GM12865 (cell line): ENCODE measurements at places on chromosomes 16 and 17.

GRCh38 chr17:62713086-62713881 is 85.8 kb downstream of the MRC2 start:
- no peak for DNase-seq

GRCh38 chr17:69326377-69327059 is 415 bp downstream of the ABCA5 start:
- peak; percentile 49 for DNase-seq

GRCh38 chr17:39222866-39223834 is 2.6 kb downstream of the STAC2 start:
- DNase-seq: no peak

GRCh38 chr17:78589885-78590284 is 12.7 kb upstream of the DNAH17 start:
- DNase-seq: no peak

- no peak for DNase-seq
These were observed 10.8 kb downstream of the ASPHD1 start for GRCh38 chr16:29910819-29911675.

DNA sequence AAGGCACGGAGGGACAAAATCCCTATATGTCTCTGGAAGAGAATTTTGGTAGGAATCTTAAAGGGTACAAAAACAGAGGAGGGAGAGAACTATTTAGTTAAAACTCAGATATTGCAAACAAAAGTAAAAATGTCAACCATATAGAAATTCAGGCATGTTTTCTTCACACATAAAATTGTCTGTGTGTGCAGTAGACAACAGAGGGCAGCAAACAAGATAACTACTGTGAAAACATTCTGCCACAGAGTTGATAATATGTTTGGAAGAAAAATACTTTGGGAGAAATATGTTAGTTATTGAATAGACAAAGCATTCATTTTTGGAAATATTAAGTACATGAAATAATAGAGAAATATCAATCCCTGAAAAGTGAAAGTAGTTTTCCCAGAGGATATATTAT is 56.2 kb downstream of the SNX11 start:
- DNase-seq: no peak

DNA sequence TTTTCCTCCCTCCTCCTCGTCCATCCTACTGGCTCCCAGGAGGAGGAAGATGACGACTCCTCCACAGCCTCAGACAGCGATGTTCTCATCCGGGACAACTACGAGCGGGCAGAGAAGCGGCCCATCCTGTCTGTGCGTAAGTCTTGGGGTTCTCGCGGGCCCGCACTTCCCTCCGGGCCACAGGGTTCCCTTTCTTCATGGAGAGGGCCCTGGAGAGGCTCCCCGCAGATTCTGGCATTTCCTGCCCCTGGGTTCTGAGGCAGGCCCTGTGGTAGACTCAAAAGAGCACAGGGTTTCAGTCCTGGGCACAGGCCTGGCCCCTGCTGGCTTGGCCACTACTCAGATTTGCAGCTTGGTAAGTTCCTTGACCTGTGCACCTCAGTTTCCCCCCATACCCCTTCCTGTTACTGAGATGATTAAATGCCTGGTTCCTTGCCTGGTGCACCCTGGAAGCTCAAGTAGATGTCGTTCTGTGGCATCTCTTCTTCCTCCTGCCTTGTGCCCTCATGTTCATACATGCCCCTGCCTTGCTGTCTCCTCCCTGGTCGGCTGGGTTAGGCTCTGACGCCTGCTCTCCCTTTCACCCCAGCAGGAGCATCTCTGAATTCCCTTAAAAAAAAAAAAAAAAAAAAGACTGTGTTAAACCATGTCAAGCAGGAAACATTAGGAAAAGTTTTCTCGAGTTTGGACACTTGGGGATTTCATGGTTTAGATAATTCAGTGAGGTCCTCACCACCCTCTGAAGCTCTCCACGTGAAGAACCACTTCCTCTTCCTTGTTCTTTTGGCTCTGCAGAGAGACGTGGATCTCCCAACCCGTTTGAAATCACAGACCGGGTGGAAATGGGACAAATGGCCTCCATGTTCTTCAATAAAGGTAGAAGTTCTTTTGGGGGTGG is 14.3 kb upstream of the NAT9 start:
- DNase-seq: no peak

GRCh38 chr16:55016515-55016914 is 85.8 kb downstream of the IRX5 start:
- DNase-seq: no peak

- DNase-seq: peak; percentile 51
These were observed 10.5 kb upstream of the GSE1 start for GRCh38 chr16:85602402-85603202.

GRCh38 chr16:66486199-66486772 is 59.2 kb downstream of the BEAN1 start:
- no peak for DNase-seq

DNA sequence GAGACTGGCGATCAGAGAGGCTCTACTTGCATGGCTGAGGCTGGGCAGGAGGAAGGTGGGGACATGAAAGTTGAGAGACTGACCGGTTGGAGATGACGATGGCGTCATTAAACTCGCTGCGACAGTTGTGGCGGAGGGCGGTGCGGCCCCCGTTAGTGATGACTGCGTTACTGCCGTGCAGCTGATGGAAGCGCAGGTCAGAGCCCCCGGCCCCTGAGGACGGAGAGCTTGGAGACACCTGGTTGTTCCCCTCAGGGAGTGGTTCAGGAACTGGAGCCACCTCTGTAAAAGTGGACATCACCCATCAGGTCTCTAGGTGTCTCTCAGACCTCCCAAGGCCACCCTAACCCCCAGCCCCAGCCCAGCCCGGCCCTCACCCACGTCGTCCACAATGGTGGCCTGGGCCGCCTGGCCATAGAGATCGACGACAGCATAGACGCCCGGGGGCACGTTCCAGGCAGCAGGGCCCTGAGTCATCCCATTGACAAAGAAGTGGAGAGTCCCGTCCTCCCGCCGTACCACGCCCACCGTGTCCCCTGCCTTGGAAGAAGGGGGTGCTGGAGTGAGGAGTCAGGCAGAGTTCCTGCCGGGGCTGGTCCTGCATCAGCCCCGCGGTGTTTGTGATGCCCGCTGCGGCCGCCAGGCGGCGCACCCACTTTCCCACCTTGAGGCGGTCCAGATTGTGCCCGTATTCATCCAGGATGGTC is 5.3 kb downstream of the NEURL4 start:
- DNase-seq: peak; percentile 57

DNA sequence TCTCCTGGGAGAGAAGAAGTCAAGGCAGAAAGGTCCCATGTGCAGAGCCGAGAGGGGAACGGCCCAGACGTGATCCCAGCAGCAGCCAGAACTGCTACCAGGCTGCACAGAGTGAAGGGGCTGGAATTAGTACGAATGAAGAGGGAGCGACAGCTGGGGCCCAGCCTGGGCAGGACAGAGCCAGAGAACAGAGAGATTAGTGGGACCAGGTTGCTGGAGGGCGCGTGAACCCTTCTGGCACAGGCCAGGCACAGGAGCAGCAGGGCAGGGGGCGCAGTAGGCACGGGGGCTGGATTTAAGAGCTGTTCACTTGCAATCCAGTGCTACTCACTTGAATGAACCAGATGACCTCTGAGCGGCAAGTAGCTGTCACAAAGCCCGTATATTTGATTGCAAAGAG is 66.9 kb downstream of the PLXDC1 start:
- DNase-seq: no peak

DNA sequence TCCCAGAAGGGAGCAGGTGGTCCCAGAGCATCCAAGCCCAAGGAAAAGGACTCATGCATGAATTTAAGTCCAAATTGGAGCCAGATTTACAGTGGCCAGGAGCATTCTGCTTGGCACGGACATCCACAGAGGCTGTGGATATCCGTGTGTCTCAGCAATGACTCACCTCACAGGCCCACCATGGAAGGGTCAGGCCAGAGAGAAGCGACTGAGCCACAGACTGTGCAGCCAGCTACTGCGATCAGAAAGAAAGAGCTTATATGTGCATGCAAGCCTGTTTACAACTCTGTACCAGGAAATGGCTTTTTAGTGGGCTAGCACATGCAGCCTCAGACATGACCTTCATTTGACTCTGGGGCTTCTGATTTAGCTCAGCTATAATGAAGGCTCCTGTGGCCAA is 231.0 kb downstream of the C16orf95 start:
- peak; percentile 29 for DNase-seq

DNA sequence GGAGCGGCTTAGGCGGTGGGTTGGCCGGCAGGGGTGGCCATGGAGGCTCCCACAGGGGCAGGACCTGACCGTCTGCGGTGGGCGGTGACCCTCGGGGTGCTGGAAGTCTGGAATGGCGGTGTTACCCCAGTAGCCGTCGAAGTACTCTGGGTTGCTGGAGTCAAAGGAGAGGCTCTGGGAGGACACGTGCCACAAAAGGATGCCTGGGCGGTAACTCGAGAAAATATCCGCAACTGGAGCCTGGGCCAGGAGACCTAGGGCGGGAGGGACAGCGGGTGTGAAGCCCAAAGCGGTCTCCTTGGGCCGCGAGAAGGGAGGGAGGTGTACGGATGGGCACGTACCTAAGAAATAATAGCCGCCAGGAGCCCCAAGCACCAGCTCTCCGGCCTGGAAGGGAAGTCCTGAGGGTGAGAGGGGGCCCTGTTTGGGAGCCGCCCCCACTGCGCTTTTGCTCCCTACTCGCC is 4.6 kb downstream of the ITGA2B start:
- no peak for DNase-seq

- no peak for DNase-seq
These were observed 45.3 kb downstream of the DDX19A start for GRCh38 chr16:70391881-70392481.

GRCh38 chr16:77833921-77834634 is 45.7 kb downstream of the VAT1L start:
- no peak for DNase-seq

DNA sequence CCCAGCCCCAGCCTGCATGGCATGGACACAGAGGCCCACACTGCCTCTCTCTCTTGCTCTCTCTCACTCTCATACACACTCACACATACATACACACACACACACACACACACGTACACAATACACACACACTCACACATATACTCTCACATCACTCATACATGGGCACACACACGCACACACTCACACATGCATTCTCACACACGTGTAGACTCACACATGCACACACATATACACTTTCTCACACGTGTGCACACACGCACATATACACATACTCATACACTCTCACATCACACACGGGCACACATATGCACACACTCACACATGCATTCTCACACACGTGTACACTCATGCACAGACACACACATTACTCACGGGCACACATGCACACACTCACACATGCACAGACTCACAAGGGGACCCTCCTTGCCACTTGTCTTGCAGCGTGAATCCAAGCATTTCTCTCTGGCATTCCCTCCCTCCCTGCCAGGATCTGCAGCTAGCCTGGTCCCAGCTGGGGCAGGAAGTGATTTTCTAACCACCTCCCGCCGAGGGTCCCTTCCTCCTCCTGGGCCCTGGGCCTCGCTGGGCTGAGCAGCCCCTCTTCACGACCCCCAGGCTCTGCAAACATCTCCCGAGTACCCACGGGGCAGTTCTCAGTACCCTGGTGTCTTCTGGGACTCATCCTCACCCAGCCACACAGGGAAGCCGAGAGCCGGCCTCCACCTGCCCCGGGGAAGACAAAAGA is 37.5 kb downstream of the IL21R start:
- no peak for DNase-seq
